ENCODE measurements at places on chromosomes 12 and 14. TPM values are rescaled to one million over a fixed set of nuclear protein-coding genes. Genes with fewer than 3 reads are reported as not detected.

DNA sequence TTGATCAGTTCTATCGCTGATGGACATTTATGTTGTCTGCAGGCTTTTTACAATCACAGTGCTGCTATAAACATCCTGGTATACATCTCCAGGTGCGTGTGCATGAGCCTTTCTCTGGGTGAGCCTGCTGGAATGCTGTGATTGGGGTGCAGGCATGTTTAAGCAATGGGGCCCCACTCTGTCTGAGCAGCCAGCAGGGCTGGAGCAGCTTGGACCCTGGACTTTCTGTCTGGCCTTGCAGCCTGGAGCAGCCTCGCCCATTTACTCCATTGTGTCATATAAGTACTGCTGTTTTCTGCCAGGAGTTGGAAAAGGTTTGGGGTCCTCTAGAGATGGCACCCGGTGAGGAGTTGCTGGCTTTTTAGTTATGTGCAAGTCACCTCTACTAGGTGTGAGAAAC, 199.0 kb downstream of the KIF26A start:
- H3K36me3 ChIP-seq = peaks cover 2% of the 10 kb centered on the region
- no peak for DNase-seq
- H3K4me3 ChIP-seq = no peak overlapping the region
- no peak overlapping the region for H3K27ac ChIP-seq
- no peaks in the 10 kb centered on the region for H3K27me3 ChIP-seq

DNA sequence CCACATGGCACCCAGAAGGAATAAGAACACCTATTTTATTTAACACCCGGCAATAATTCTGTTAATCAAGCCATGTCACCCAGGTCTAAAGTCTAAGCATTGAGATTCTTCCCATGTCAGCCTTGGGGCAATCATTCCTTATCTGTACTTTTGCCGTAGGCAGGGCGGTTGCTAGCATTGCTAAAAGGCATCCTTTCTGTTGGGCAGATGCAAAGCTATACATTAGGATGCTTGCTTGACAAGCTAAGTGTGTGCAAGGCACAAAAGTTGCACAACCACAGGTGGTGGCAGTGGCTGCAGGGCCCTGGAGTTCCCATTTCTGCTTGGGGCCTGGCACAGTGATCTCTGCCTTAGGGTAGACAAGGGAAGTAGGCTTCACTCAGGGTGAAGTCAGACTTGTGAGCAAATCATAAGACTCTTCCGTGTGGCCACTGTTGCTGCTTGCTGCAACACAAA, 12.5 kb upstream of the GALNT6 start:
- H3K36me3 ChIP-seq = no peaks in the 10 kb centered on the region
- no peaks in the 10 kb centered on the region for H3K27me3 ChIP-seq
- H3K27ac ChIP-seq = no peak overlapping the region
- no peak for DNase-seq
- peaks cover 9% of the 10 kb centered on the region for H3K4me1 ChIP-seq

- no peak overlapping the region for H3K4me3 ChIP-seq
- no peaks in the 10 kb centered on the region for H3K27me3 ChIP-seq
- DNase-seq = no peak
- H3K36me3 ChIP-seq = no peaks in the 10 kb centered on the region
- H3K4me1 ChIP-seq = no peaks in the 10 kb centered on the region
These were observed 48.9 kb upstream of the NEDD1 start for GRCh38 chr12:96858162-96858561.

DNA sequence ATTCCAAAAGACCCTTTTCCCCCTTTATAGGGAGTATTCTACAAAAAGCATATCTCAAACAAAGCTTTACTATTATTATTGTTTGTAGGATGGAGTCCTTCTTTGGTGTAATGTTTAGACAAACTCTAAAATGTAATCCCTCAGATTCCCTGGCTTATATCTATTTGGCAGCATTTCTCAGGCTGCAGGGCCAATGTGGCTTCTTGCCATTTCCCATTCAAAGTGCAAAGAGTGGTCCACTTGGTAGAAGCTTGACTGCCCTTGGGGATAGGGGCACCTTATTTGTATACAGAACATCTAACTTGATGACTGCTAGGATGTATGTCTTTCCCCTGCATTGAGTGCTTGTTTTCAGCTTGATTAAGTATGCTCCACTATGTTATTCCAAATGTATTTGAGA, 242.7 kb downstream of the PRKD1 start:
- H3K36me3 ChIP-seq = no peaks in the 10 kb centered on the region
- no peaks in the 10 kb centered on the region for H3K4me1 ChIP-seq
- no peak overlapping the region for H3K4me3 ChIP-seq
- no peak overlapping the region for H3K27ac ChIP-seq

DNA sequence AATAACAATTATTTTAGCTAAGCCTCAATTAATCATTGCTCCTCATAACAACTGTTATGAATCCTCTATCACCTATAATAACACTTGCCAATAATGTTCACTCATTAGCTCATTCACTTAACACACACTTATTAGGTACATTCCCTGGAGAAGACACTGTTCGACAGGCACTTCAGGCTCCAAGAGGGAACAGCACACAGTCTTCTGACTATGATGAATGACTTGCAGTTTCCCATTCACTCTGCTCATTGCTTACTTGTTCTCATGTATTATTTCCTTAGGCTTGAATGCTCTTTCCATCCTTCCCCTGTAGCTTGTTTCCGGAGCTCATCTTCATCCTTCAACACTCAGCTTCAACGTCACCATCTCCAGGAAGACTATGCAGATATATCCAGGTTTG, 437.3 kb downstream of the TMEM132D start:
- no peaks in the 10 kb centered on the region for H3K27me3 ChIP-seq
- no peak overlapping the region for H3K27ac ChIP-seq
- no peak for DNase-seq
- no peaks in the 10 kb centered on the region for H3K36me3 ChIP-seq
- no peaks in the 10 kb centered on the region for H3K4me1 ChIP-seq
- H3K4me3 ChIP-seq = no peak overlapping the region

- peak; percentile 89 for DNase-seq
- no peaks in the 10 kb centered on the region for H3K36me3 ChIP-seq
- H3K27ac ChIP-seq = no peak overlapping the region
These were observed 25.1 kb downstream of the MEG3 start for GRCh38 chr14:100850841-100851585.

DNA sequence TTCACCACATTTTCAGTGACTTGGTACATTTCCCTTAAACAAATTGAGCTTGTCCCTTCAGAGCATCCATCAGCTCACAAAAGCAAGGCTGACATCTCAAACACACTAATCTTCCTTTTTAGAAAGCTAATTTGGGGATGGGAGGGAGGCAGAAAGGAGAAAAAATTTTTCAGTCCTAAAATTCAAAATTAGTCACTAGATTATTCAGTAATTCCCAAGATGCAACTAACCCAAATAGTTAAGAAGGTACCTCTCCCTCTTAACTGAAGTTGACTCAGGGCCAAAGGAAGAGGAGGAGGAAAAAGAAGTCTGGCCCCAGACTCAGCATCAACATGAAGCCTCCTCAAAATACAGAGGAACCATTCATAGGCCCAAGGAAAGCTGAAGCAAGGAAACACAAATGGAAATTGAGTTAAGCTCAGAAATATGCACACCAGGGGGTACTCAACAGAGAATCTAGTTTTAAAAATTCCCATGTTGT, 21.7 kb downstream of the CBX5 start:
- no peak for DNase-seq
- peaks cover 9% of the 10 kb centered on the region for H3K36me3 ChIP-seq
- H3K27ac ChIP-seq = peak overlapping the region; percentile 27
- peaks cover 28% of the 10 kb centered on the region for H3K4me1 ChIP-seq
- H3K4me3 ChIP-seq = peak overlapping the region; percentile 56

- H3K27me3 ChIP-seq = no peaks in the 10 kb centered on the region
- no peaks in the 10 kb centered on the region for H3K36me3 ChIP-seq
- DNase-seq = no peak
- no peak overlapping the region for H3K4me3 ChIP-seq
- no peak overlapping the region for H3K27ac ChIP-seq
These were observed 12.2 kb downstream of the SYCP3 start for GRCh38 chr12:101727098-101727497.

DNA sequence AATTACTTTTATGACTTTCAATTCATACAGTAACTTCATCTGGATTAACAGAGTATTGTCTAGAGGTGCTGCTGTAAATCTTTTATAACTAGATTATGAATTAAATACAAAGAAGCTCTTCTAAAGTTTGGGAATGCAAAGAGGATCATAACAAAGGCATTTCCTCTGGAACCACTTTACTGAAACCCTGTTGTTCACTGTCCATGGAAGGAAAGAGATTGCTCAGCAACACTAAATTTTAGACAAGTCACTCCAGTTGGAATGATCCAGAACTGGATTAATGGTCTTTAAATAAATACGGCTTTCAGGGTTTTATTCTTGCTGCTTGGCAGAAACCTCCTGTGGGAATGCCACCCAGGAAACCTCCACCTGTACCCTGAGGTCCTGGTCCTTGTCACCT, 250.6 kb downstream of the KSR2 start:
- no peaks in the 10 kb centered on the region for H3K4me1 ChIP-seq
- no peak for DNase-seq
- H3K4me3 ChIP-seq = no peak overlapping the region
- no peaks in the 10 kb centered on the region for H3K27me3 ChIP-seq

- peaks cover 5% of the 10 kb centered on the region for H3K4me1 ChIP-seq
- DNase-seq = no peak
- no peaks in the 10 kb centered on the region for H3K36me3 ChIP-seq
- no peak overlapping the region for H3K4me3 ChIP-seq
These were observed 19.5 kb downstream of the FOXN4 start for GRCh38 chr12:109289551-109289950.

GRCh38 chr12:63317286-63317846, 166.4 kb upstream of the AVPR1A start:
- no peak overlapping the region for H3K27ac ChIP-seq
- H3K27me3 ChIP-seq = no peaks in the 10 kb centered on the region
- no peaks in the 10 kb centered on the region for H3K36me3 ChIP-seq
- DNase-seq = no peak
- peaks cover 6% of the 10 kb centered on the region for H3K4me1 ChIP-seq

DNA sequence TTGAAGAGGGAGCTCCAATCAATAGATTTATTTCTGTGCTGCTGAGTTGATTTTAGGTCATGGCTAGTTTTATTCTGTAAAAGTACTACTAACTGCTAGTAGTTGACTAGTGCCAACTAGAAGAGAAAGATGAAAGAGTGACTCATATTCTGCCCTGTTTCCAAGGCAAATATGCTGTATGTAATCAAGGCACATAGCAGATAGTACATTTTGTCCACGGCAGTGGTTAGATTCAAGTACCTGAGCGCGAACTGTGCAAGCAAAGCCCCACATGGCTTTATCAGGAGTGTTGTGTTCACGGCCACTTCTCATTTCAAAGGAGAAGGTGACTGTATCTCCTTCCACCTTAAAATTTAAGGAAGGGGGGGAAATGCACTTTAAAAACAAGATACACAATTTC, 126.8 kb downstream of the TRAFD1 start:
- DNase-seq = no peak
- no peaks in the 10 kb centered on the region for H3K36me3 ChIP-seq
- H3K4me3 ChIP-seq = no peak overlapping the region
- no peaks in the 10 kb centered on the region for H3K4me1 ChIP-seq
- H3K27ac ChIP-seq = no peak overlapping the region

GRCh38 chr12:26469421-26470180, 274.2 kb downstream of the SSPN start:
- peaks cover 23% of the 10 kb centered on the region for H3K4me1 ChIP-seq
- no peaks in the 10 kb centered on the region for H3K36me3 ChIP-seq
- peak overlapping the region; percentile 13 for H3K27ac ChIP-seq
- H3K27me3 ChIP-seq = no peaks in the 10 kb centered on the region
- no peak for DNase-seq

- DNase-seq = no peak
- no peaks in the 10 kb centered on the region for H3K4me1 ChIP-seq
- no peak overlapping the region for H3K4me3 ChIP-seq
- peaks cover 2% of the 10 kb centered on the region for H3K36me3 ChIP-seq
- H3K27me3 ChIP-seq = no peaks in the 10 kb centered on the region
These were observed 17.4 kb downstream of the LGALS3 start for GRCh38 chr14:55146425-55146824.

DNA sequence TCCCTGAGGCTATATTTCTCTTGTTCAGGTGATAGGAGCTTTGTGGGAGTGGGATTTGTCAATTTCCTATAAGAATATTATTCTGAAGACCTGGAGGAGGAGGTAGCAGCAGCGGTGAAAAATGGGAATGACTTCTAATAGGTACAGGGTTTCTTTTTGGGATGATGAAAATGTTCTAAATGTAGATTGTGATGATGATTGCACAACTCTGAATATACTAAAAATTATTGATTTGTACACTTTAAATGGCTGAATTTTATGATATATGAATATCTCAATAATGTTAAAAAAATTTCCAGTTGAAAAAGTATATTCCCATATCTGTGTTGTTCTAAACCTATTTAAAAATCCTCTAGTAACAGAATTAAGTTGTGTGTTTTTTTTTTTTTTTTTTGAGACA, 22.8 kb downstream of the HSD17B6 start:
- H3K4me1 ChIP-seq = no peaks in the 10 kb centered on the region
- no peak overlapping the region for H3K4me3 ChIP-seq
- no peak for DNase-seq
- no peaks in the 10 kb centered on the region for H3K36me3 ChIP-seq
- H3K27ac ChIP-seq = no peak overlapping the region
- H3K27me3 ChIP-seq = no peaks in the 10 kb centered on the region

DNA sequence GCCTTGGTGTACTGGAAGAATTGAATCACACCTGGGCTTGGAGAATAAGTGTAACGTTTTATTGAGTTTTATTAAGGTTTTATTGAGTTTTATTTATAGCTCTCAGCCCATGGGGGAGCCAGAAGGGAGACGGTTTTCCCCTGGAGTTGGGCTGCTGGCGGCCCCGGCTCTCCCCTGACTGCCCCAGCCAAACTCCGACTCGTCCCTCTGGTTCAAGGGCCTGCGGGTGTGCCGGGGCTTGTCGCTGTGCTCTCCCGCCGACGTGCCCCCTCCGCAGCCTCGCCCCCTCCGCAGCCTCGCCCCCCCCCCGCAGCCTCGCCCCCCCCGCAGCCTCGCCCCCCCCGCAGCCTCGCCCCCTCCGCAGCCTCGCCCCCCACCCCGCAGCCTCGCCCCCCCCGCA, 326.1 kb upstream of the RTL1 start:
- H3K4me1 ChIP-seq = peaks cover 5% of the 10 kb centered on the region
- H3K27ac ChIP-seq = no peak overlapping the region

DNA sequence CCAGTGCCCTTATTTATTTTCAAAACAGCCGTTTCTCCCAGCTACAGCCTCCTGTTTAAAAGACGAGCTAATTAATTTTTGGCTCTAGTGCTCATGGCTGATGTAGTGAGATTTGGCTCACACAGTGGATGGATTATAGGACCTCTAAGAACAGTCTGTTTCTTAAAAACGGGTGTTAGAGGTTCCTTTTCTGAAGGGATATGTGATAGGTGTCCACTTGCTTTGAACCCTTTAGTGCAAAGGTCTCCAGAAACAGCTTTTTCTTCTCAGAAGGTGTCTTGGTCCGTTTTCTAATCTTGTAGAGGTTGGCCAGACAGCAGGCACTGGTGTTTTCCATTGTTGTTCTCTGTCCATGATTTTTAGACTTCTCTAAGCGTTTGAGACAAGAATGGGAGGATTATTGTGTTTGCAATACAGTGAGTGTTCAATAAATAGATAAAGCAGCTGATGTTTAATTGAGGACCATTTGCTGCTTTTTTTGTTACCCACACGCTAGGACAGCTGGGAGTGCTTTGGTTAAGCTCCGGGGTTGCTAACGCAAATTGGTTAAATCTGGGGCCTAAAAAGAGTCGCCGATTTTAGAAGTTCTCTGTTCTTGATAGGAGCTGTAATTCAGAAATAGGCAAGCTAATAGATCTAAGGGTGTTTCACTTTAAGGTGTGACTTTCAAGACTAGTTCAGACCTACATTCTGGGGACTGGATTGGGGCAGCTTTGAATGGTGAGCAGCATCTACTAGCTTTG, 1.0 kb downstream of the BORCS5 start:
- peaks cover 6% of the 10 kb centered on the region for H3K36me3 ChIP-seq
- DNase-seq = no peak
- peaks cover 59% of the 10 kb centered on the region for H3K4me1 ChIP-seq
- H3K27ac ChIP-seq = peak overlapping the region; percentile 99

AKAP3 gene
- 7.7 TPM for total RNA-seq

REP15 gene
- total RNA-seq = not detected

ZC3H14 gene
- 58.9 TPM for total RNA-seq

SELPLG gene
- 49.6 TPM for total RNA-seq

MAP1LC3B2 gene
- total RNA-seq = 2.0 TPM
